ENCODE measurements at places on chromosomes 4 and X.
A peak's percentile ranks its signal among the peaks of the same experiment; 100 is the strongest.

- no peak overlapping the region for H3K27ac ChIP-seq
- no peaks in the 10 kb centered on the region for H3K36me3 ChIP-seq
- no peaks in the 10 kb centered on the region for H3K4me1 ChIP-seq
- DNase-seq: no peak
Observed at GRCh38 chr4:129233691-129234090, 137.7 kb downstream of the C4orf33 start.

DNA sequence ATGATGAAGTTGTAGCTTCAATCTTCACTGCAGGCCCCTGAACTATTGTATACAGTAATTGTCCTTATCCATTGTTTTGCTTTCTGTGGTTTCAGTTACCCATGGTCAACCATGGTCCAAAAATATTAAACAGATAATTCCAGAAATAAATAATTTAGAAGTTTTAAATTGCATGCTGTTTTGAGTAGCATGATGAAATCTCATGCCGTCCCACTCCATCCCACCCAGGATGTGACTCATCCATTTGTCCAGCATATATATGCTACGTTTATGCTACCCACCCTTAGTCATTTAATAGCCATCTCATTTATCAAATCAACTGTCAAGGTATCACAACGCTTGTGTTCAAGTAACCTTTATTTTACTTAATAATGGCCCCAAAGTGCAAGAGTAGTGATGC is 34.5 kb downstream of the IQCM start:
- no peak for DNase-seq
- H3K27ac ChIP-seq: no peak overlapping the region
- no peaks in the 10 kb centered on the region for H3K36me3 ChIP-seq

- H3K4me3 ChIP-seq: no peak overlapping the region
- H3K27ac ChIP-seq: no peak overlapping the region
- no peaks in the 10 kb centered on the region for H3K27me3 ChIP-seq
- no peaks in the 10 kb centered on the region for H3K4me1 ChIP-seq
- DNase-seq: no peak
Observed at GRCh38 chr4:23241408-23241807, 548.7 kb downstream of the GBA3 start.

DNA sequence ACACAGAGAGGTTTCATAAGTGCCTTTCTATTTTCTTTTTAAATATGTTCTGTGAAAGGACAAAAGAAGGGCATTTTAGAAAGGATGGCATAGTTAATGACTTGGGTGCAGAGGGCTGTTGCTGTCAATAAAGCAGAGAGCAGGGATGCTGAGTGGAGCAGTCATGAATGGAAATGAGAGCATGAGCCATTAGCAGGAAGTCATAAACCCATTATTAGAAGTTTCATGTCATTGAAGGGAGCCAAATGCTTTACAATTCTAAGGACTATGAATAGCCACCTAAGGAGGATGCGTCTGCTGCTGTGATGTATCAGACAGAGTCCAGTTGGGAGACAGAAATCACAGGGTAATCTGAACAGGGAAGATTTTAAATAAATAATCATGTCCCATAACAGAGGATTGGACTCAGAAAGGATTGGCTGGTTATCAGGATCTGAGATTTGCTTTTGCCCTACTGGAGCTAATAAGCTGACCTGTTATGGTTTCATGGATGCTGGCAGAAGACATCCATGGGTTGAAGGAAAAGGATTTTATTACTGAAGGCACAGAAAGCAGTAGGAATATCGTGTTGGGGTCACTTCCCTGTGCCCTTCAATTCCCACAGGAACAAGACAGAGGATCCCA is 47.5 kb upstream of the WDR19 start:
- H3K36me3 ChIP-seq: no peaks in the 10 kb centered on the region
- H3K27me3 ChIP-seq: no peaks in the 10 kb centered on the region
- no peaks in the 10 kb centered on the region for H3K4me1 ChIP-seq
- no peak overlapping the region for H3K27ac ChIP-seq
- no peak for DNase-seq

GRCh38 chr4:108034565-108034964 is 44.9 kb downstream of the HADH start:
- H3K27me3 ChIP-seq: no peaks in the 10 kb centered on the region
- DNase-seq: no peak
- H3K36me3 ChIP-seq: peaks cover 4% of the 10 kb centered on the region
- H3K27ac ChIP-seq: no peak overlapping the region

DNA sequence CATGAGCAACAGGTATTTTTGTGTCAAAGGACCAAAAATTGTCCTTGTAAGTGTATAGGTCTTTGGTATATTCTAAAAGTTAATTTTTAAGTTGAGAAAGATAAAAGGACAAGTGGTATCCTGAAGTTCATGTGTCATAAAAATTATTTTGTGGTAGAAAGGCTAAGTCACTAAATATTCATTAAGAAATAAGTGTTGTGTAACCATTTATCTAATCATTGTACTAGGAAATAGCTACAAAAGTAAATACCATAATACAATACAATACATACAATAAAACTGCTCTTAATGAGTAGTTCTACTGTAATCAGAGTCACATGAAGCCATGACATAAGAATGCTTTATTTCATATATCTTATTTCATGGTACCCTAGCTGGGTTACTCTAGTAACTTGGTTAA is 82.5 kb upstream of the ATOH1 start:
- 0 out of 2 replicates have a peak, but pooled peaks cover 1% of the 10 kb centered on the region for H3K4me1 ChIP-seq
- H3K4me3 ChIP-seq: no peak overlapping the region
- DNase-seq: no peak
- H3K27me3 ChIP-seq: no peaks in the 10 kb centered on the region
- no peaks in the 10 kb centered on the region for H3K36me3 ChIP-seq

- no peak for DNase-seq
- no peaks in the 10 kb centered on the region for H3K27me3 ChIP-seq
- H3K27ac ChIP-seq: no peak overlapping the region
- no peaks in the 10 kb centered on the region for H3K4me1 ChIP-seq
Observed at GRCh38 chrX:36568946-36569345, 439.2 kb upstream of the FAM47C start.

DNA sequence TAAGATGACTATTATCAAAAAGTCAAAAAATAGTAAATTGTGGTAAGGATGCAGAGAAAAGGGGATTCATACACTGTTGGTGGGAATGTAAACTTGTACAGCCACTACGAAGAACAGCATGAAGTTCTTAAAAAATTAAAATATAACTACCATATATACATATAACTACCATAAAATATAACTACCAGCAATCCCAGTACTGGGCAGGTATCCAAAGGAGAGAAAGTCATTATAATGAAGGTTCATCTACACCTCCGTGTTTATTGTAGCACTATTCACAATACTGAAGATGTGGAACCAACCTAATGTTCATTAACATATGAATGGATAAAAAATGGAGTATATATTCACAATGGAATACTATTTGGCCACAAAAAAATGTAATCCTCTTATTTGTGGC is 360.9 kb upstream of the CT83 start:
- H3K4me3 ChIP-seq: no peak overlapping the region
- no peak overlapping the region for H3K27ac ChIP-seq
- H3K27me3 ChIP-seq: no peaks in the 10 kb centered on the region
- DNase-seq: no peak

DNA sequence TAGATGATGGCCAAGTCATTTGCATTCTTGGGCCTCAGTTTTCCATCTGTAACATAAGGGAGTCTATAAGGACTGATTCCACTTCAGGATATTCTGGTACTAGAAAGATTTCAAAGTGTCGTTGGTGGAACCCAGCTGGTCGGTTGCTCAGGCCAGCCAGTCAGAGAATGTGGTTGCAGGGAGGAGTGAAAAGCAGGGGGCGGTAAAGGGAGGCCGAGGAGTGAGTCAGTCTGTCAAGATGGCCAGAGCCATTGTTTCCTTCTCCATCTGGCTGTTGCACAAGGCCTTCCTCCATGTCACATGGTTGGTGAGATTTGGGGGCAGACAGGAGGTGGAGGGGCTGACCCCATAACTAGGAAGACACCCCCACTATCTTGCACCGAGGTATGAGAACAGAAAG is 38.2 kb downstream of the STARD8 start:
- H3K4me3 ChIP-seq: no peak overlapping the region
- peaks cover 2% of the 10 kb centered on the region for H3K27me3 ChIP-seq
- no peak overlapping the region for H3K27ac ChIP-seq
- H3K36me3 ChIP-seq: no peaks in the 10 kb centered on the region
- H3K4me1 ChIP-seq: peaks cover 5% of the 10 kb centered on the region

GRCh38 chrX:153590961-153591956 is 7.7 kb downstream of the CCNQ start:
- H3K27ac ChIP-seq: no peak overlapping the region
- H3K4me3 ChIP-seq: no peak overlapping the region
- DNase-seq: no peak
- H3K27me3 ChIP-seq: no peaks in the 10 kb centered on the region
- H3K36me3 ChIP-seq: 0 out of 2 replicates have a peak, but pooled peaks cover 4% of the 10 kb centered on the region

DNA sequence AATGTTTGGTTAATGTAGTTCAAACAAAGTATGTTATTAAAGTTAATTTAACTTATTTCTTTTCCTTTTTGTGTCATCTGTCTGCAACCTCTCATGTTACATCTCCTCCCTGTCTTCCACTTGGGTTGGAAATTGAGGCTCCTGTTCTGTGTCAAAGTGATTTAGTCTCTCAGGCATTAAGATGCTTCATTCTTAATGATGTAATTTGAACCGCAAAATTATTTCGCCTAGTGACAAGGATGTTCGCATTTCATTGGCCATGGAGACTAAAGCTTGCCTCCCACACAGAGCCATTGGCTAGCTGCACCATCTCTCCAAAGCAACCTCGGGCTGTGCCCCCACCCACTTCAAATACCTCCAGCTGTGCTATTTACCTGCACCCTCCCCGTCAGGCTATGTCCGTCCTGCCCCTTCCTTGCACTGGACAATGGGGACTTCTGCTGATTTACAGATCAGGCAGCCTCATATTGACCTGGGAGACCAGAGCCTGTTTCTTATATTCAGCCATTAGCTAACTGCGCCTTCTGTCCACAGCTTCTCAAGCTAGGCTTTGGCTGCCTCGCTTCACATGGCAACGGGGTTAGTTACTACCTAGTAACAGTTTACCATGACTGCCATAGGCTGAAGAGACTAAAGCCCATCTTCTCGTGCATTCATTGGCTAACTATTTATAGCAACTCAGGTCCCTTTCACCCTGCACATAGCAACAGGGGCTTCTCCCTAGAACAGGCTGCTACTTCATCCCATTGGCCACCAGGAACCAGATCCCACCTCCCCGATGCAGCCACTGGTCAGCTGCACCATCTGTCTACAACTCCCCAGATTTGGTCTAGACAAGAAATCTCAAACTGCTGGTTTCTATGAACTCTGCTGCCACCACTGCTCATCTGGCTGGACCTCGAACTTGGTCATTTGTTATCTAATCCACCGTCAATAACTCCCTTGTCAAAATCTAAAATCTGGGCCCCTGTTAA is 8.6 kb upstream of the ZNF157 start:
- peak; percentile 72 for DNase-seq
- H3K27me3 ChIP-seq: no peaks in the 10 kb centered on the region
- H3K4me1 ChIP-seq: no peaks in the 10 kb centered on the region
- peak overlapping the region; percentile 42 for H3K4me3 ChIP-seq
- no peaks in the 10 kb centered on the region for H3K36me3 ChIP-seq

GRCh38 chrX:12962041-12962504 is 12.8 kb upstream of the TMSB4X start:
- no peaks in the 10 kb centered on the region for H3K36me3 ChIP-seq
- H3K27ac ChIP-seq: no peak overlapping the region
- H3K27me3 ChIP-seq: no peaks in the 10 kb centered on the region
- no peak overlapping the region for H3K4me3 ChIP-seq
